ENCODE measurements at places on chromosomes 2 and 18.

DNA sequence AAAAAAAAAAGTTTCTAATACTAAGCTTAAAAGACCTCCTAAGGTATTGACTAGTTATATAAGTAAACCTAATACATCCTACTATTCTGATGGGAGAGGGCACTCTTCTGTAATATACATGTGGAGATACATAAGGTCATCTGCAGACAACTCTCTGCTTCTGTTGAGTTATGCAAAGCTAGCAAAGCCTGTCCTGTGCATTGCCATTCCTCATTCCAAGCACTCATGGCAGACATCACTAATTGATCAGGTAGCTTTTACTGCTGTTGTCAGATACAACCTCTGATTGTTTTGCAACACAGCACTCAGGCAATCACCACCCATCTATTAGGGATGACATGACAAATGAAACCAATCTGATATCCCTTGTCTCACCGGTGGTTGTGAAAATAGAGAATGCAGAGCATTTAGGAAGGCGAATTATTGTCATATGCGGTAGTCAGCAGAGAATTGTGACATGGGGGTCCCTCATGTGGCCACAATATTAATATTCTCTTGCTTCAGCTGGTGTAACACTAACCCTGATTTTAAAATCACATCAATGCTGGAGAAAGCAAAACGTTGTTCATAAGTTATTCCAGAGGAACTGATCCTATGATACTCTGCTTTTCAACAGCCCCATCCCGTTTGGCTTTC lies 416.5 kb upstream of the GYPC start:
- DNase-seq = no peak

DNA sequence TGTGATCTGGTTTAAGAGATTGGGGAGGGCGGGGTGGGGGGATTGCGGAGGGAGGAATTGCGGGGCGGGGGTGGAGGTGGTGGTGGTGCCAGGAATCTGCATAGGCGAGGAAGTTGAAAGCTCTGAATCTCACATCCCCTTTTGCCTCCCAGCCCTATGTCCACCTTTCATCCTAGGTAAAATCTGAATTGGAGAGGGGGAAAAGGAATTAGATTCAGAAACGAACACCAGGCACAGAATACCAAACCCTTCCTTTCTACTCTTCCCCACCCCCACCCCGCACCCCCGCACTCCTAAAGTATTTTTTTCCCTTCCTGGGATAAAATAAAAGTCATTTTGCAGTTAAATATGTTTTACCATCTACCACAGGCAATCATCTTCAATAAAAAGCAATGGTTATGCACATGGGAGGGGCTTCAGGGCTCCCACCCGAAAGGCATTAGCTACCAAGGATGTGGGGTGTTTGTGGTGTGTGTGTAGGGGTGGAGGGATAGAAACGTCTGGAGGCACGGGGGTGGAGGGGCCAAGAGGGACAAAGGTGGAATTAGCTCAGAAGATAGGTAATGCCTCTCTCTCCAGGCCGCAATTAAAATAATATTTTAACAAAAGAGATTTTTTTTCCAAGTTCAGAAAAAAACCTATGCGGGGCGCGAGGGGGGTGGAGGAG lies 1.8 kb downstream of the IGFBP5 start:
- no peak for DNase-seq

DNA sequence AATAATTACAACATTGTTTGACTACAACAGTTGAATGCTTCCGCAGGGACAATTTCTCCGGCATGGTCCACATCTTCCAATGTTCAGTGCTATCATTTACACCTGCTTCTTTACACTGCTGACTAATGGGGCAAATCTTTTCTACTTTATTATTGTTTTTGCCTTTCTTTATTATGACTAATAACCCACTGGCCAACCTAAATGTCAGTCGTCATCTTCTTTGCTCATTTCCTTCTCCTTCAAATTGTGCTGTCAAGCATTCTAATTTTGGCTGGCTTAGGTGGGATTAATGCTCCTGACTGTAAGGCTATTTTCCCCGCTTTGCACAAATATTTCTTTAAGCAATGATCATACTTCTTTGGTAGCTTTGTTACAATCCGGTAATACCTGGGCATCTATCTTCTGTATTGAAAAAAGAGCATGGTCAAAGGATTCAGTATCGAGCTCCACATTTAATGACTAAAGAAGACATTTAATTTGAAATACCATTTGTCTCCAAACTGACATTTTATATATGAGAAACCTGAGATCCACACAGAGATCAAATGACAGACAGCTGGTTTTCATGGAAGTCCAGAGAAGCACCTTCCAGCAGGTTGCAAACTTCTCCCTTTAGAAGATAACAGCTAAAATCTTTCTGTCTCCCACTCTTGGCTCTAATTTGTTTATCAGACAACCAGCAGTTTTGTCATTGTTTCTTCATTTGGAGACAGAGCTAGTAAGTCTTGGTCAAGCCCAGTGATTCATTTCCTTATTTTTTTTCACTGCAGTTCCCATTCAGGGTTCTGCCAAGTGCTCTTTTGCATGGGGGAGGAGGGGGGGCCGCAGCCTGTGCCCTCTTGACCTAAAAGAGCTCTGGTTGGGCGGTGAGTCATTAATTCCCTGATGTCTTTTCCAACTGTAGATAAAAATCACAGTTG lies 132.9 kb downstream of the SOCS6 start:
- DNase-seq = no peak

DNA sequence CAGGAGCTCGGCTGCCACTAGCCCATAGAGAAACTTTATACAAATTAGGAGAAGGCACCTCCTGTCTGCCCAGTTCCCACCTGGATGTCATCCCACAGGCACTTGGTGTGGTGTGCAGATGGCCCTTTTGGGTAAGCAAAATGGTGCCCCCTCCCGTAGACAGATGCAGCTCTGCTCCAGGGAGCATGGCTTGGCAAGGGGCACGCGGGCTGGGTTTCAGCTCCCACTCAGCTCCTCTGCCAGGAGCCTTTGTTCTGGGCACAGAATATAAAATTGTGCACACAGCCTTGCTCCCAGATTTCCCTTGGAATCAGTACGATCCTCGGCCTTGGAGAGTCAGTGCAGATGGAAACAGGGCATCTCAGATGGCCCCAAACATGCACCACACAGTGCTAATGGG lies 20.3 kb upstream of the KCNF1 start:
- no peak for DNase-seq

DNA sequence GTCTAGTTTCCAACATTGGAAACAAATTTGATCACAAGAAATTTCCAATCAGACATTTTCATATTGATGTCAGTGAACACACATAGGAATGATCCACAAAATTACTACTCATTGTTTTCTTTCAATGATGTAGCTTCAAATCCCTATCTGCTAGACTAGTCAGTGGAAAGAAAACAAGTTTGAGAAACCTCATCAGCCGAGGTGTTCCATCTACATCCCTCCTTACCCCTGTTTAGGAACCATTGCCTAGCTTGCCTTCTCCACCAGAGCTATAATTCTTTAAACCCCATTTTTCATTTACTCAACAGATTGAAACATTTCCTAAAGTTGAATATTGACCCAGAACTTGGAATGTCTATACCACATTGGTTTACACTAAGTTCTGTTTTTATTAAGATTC lies 45.3 kb downstream of the HNMT start:
- DNase-seq = no peak
